Activated T-helper 1 cell treated with anti-CD3 and anti-CD28 coated beads, Interleukin-12 subunit alpha, Interleukin-12 subunit beta, Interleukin-2, Interleukin-4 antibody, amounts not matched to agents 30 ng/mL and 10 ng/mL and 1 ng/mL, durations not matched to agents 14 hours and 24 hours and 36 hours (primary cell): ENCODE measurements at places on chromosomes 3 and 15. TPM values are rescaled to one million over a fixed set of nuclear protein-coding genes. Genes with fewer than 3 reads are reported as not detected.

DNA sequence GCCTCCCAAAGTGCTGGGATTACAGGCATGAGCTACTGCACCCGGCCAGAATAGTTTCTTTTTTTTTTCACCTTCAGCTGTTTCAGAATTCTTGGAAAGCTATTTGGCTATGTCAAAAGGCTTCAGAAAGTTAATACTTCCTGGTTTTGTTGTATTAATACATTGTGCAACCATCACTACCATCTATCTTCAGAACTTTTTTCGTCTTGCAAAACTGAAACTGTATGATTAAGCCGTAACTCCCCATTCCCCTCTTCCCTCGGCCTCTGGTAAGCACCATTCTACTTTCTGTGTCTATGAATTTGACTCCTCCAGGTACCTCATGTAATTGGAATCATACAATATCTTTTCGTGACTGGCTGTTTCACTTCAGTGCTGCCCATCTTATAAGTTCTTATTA is 5.2 kb upstream of the NOX5 start:
- no peak for DNase-seq

Gene MAP2K1
- total RNA-seq: 82.5 and 86.6 TPM in 2 replicates

DNA sequence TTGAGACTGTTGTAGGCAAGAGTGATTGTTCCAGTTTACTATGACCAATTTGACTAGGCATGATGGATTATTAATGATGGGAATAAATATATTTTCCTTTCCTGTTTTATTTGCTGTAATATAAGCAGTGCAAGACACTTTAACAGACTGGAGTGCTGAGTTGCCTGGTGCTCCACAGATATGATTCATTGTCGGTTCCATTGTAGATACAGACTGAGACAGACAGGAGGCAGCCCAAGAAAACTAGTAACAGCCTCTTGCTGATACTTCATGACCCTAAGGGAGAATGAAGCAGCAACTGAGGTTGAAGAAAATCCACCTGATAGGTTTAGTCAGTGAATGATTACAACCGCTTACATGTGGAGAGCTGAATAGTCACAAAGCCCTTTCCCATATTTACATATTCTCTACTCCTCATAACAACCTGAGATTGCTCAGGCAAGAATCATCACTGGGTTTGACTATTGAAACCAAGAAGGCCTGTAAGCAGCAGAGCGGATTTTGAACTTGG is 235.1 kb upstream of the TPRG1 start:
- DNase-seq: no peak

Gene CALML4
- 12.1 and 13.1 TPM in 2 replicates for total RNA-seq

DNA sequence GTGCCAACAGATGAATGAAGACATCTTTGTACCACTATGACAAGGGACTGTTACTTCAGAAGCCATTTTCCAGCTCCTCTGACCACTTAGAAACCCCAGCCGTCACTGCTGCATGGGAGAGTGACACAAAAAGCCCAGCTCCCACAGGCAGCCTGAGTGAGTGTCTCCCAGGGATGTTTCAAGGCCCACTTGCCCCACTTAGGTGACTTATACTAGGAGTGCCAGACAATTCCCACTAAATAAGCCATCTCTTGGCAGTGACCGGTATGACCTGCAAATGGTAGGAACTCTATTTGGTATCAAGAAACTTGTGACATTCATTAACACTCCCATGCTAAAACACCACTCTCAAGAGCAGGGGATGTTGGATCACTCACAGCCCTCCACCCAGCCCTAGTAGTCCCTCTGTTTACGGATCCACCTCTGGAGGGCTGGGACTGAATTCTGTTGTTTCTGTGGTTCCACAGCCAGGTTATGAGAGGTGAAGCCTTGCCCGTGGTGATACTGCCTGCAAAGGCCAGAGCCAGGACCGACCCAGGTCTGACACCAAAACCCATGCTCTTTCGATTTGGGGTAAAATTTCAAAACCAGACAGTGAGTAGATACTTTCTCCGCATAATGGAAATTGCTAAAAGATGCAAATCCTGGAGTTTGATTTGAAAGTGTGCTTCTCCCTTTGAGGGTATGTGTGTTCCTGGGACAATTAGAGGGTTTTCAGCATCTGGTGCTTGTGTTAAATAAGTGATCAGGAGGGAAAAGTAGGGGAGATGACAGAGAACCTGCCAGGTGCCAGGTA is 14.5 kb downstream of the RBP1 start:
- DNase-seq: no peak

DNA sequence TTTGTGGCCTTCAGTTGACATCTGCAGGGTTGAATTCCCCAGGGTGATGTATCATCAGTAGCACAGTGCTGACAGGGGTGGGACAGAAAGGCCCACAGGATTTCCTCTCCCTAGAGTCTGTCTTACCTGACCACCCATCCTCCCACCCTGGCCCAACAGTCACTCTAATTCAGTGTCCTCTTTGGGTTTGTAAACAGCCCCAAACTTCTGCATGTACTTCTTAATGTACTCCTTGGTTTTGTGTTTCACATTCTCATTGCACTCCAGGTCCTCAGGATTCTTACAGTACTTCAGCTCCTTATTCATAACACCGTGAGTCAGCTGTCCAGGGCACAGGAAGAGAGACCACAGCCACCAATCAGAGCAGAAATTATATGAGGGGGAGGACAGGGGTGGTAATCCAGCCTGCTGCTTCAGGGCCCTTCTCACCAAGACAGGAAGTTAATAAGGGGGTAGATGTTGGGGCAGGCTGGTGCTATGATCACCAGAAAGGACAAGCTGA is 37.5 kb downstream of the NBEAL2 start:
- DNase-seq: no peak

Gene SRGAP3
- 0.54 and 0.61 TPM in 2 replicates for total RNA-seq

DNA sequence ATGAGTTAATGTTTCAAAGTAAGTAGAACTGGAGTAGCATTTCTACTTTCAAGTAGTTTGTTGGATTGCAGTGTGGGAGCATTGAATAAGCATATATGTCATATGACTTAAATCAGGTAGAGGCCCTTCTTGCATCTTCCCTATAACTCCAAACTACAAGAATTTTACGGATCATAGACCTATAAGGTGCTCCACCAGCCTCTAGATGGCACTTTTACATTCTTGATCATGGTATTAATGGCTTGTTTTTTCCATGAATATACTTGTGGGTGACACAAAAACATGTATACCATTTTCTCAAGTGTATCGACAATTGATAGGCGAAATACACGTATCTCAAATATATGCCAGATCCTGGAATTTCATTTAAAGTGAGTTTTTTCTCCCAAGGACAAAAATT is 311.1 kb downstream of the ZPLD1 start:
- DNase-seq: no peak

- DNase-seq: no peak
These were observed 199.8 kb downstream of the STT3B start for GRCh38 chr3:31732548-31732947.

Gene MME
- not detected in 2 replicates for total RNA-seq

- no peak for DNase-seq
These were observed 25.9 kb downstream of the CXCR6 start for GRCh38 chr3:45969116-45969515.

- DNase-seq: no peak
These were observed 2.9 kb downstream of the ABHD5 start for GRCh38 chr3:43693594-43693993.

DNA sequence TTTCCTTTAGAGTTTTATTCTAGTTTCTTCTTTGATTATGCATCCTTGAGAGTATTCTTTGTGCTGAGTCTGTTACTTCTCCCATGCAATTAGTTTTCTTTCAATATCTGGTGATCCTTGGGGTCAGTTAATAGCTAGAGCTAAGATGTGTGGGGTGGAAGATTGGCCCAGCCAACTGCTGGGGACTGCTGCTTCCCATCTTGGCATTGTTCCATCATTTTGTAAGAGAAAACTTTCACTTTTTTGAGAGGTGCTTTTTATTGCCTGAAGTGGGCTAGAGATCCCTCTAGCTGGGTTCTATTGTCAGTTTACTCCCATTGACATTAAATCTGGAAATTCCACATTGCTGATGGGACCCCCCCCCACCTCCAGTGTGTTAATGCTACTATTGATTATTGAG is 15.4 kb downstream of the BCL2L10 start:
- DNase-seq: no peak

DNA sequence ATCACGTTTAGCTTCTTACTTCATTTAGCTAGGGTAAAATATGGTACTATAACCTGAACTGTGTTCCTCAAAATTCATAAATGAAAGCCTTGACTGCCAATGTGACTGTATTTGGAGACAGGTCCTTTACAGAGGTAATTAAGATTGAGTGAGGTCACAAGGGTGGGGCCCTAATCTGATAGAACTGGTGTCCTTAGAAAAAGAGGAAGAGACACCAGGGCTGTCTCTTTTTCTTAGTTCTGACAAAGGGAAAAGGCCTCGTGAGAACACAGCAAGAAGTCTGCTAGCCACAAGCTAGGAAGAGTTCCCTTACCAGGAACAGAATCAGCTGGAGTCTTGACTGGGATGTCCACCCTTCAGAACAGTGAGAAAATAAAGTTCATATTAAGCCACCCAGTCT is 162.7 kb downstream of the GMNC start:
- no peak for DNase-seq

Gene CERS3
- total RNA-seq: 0.16 and 0.54 TPM in 2 replicates

DNA sequence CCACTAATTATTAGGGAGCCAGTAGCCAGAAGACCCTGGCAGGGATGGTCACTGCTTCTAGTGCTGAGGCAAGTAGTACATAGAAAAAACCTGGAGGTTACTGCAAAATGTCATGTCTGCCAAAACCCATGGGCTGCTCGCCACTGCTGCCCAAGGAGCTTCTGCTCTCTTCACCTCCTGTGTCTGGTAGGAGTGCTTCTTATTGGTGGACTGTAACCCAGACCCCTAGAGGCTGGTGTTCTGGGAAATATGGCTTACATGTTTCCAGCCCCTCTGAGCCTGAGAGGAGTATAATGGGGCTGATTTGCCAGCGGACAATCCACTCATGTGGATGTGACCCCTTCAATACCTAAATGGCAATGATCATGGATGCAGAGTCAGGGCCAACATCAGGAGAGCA is 286.4 kb downstream of the EPHB1 start:
- no peak for DNase-seq

GRCh38 chr3:161548301-161548700 is 51.7 kb downstream of the OTOL1 start:
- DNase-seq: no peak

GRCh38 chr15:57031605-57032004 is 113.2 kb downstream of the TCF12 start:
- no peak for DNase-seq

DNA sequence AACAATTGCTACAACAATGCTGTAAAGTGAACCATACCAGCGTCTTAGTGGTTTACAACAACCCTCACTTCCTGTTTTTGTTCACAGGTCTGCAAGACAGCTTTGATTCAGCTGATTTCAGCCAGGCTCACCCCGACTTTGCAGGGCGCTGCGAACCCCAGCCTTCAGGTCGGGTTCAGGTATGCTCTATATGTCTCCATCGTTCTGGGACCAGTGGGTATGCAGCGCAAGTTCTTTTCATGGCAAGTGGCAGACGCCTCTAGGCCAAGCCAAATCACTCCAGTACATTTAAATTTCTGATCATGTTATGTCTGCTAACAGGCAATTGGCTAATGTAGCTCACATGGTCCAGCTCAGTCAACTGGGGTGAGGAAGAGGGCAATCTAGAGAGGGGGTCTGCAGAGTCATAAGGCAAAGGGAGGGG is 52.4 kb upstream of the RGMA start:
- DNase-seq: peak; percentile 27

DNA sequence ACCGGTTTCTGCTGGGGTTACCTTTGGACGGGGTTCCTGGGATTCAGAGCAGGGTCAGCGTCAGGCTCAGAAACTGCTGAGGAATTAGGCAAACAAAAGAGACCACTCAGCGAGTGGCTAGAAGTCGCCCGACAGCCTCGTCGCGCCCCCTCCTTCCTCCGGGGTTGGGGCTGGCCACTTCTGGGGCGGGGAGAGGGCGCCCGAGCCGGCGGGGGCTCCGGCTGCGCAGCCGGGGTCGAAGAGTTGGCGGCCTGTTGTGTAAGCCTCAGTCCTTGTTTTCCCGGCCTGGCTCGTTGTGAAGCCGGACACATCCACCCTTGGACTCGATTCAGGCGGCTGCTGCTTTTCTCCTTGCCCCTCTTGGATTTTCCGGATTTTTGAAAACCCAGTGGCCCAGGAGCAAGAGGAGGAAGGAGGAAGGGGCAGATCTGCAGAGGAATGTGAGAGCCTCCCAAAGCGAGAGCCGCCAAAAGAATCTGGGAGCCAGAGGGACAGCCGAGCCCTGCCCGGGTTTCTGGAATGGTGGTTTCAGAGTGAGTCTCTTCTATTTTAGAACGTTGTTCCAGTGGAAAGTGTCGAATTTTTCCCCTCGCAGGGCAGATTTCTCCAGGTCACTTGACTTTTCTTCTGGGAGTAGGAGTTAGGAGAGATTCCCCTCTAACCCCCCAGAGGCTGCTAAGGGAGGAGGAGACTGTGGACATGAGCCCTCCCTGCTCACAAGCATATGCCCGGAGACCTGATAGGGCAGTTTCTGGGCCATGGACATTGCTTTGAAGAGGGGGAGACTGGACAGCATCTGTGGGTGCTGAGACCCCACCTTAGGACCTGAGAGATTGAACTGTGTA is 666 bp downstream of the SNX33 start:
- DNase-seq: no peak

DNA sequence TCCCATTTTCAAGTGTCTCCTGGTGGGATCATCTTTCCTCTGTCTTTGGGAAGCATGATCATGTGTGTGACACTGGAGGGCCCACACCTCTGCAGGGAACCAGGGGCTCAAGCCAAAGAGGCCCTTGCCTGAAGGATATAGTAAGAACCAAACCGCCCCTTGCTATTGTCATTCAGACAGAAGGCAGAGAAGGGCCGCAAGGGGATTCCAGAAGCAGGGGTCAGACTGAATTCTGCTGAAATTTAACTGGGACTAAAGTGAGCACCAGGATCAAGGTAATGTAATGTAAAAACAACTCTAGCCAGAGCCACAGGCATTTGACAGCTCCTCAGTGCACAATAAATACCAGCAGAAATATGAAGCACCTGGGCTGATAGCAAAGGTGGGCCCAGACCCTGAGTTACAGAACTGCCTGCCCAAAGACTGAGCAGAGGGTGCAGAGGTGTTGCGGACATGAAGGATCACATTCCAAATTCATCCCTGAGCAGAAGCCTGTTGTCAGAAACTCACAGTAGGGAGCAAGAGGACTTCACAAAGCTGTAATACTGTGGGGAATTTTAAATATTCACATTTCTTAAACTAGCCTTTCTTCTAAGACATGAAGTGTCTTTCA is 46.0 kb upstream of the RASGRF1 start:
- DNase-seq: no peak

DNA sequence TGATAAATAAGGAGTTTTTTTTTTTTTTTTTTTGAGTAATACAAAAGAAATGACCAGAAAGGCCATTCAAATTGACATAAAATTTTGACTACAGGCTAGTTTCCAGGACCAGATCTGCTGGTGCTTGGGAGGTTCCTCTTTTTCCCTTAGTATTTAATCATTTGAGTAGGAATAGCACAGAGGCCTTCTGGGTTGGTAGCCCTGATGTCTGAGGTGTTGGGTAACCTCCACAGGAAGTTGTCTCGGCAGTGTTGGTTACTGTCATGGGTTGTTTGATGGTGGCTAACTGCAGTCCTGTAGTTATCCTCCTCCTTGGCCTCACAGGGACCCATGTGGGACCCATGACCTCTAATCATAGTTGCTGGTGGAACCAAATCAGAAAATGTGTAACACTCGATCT is 91.1 kb downstream of the USP13 start:
- DNase-seq: no peak
